ENCODE measurements at places on chromosomes 4 and X.

DNA sequence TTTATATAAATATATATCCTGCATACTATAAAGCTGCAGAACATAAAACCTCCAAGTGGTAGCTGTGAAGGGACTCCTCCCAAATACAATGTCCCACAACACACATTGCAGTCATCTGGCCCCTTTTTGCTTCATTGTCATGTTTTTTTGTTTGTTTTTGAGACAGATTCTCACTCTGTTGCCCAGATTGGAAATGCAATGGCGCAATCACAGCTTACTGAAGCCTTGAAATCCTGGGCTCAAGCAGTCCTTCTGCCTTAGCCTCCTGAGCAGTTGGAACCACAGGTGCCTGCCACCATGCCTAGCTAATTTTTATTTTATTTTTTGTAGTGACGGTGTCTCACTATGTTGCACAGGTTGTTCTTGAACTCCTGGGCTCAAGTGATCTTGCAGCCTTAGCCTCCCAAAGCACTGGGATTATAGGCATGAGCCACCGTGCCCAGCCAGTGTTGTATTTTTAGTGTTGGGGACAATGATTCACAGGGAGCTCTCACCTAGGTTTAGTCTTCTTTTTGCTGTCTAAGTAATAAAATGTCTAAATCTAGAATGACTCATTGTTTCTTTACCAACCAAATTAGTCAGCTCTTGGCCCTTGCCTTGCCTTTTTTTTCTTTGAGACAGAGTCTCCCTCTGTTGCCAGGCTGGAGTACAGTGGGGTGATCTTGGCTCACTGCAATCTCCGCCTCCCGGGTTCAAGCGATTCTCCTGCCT, 24.0 kb upstream of the XIAP start:
- no peak for DNase-seq

GRCh38 chr4:54843106-54843505, 185.3 kb downstream of the KIT start:
- no peak for DNase-seq

DNA sequence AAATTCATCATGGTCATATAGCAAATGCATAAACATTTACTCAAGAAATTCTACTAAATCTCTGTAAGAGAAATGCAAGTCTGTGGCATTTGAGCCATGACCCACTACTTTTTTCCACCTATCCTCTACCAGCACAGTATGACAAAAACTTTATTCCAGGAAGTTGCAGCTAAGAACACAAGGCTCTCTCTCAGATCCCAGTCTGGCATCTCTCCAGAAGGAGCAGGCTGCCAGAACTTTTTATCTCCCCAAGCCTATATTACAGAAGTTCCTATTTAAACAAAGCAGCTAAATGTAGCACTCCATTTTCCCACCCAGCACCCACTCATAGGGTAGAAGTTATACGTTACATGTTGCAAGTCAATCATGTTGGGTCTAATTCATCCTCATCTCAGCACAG, 49.3 kb upstream of the EPGN start:
- DNase-seq: no peak

- DNase-seq: no peak
These were observed 130.6 kb upstream of the NKX1-1 start for GRCh38 chr4:1536579-1537409.

DNA sequence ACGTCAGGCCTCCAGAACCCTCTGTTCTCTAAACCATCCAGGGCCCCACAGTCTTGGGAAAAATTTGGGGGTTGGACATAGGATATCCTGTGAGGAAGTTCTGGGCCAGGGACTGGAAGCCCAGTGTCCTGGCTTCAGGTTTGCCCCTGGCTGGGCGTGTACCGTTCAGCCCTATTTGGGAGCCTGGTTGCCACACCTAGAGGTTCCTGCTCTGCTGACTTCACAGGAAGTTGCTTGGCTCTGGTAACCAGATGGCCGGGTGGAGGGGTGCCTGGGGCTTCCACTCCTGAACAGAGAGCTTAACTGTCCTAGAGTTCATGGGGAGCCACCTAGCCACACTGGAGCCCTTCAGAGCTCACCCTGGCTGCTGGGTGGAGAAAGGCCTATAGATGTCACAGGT, 1.1 kb downstream of the TAFAZZIN start:
- no peak for DNase-seq

DNA sequence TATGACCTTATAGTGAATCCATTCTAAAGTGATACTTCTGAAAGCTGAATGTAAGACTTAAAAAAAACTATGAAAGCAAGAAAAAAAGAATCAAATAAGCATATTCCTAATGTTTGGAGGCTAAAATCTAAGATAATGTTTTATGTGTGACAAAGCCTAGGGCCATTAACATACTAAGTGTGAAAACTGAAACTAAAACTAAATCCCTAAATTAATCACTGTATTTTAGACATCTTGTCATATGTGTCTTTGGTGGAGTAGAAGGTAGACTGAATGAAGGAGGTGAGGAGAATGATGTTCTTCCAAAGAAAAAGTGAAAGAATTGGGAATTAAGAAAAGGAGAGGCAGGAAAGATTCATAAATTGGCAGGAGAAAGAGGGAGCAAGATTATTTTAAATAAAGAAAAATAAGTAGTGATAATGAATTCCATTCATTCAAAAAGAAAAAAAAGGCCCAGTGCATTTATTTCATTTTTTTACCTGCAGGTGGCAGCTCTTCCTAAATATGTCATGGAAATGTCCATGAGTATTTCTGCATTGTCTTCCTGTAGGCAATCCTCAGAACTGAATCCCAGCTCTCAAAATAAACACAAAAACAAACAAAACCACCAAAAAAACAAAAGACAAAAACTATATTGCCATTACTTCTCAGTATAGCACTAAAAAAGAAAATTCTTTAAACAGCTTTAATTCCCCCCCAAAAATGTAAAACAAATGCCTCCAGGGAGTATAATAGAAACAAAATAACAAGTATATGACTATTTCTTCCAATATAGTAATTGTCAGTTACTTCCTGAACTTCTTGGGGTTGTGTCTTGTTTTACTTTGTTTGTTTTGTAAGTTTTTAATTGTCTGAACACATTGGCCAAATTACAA, 17.0 kb upstream of the AP1AR start:
- DNase-seq: no peak

GRCh38 chr4:153276971-153277370, 67.5 kb upstream of the MND1 start:
- DNase-seq: no peak

Measured in brain pericyte (primary cell).